Heart left ventricle (tissue), 16 donors: ENCODE measurements at places on chromosomes 1 and 21. TPM values are rescaled to one million over a fixed set of nuclear protein-coding genes. Genes with fewer than 3 reads are reported as not detected.

GRCh38 chr1:77511440-77511840 lies 171.0 kb downstream of the ZZZ3 start:
- H3K27me3 ChIP-seq, result no peaks in the 10 kb centered on the region
- H3K4me1 ChIP-seq, result no peaks in the 10 kb centered on the region
- H3K27ac ChIP-seq, result no peak overlapping the region
- H3K36me3 ChIP-seq, result no peaks in the 10 kb centered on the region

DNA sequence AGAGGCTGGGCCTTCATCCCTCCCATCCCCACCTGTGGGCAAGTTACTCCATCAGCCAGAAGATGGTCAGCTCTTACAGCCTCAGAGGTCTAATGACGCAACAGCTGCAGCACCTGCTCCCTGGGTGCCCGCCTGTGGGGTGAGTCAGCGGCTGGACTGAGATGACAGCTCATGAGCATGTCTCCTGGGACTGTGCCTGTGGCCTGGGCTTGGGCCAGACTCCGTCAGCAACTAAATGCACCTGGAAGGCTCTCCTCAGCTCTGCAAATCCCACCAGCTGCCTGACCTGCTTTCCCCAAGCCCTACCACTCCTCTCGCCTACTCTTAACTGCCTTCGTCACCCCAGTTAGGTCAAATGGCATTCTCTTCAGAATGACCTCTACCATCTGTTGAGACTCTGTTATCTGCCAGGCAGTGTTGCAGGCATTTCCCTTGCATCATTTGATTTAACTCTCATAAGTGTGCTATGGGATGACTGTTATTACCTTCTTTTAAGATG lies 47.7 kb downstream of the ETS2 start:
- H3K36me3 ChIP-seq, result no peaks in the 10 kb centered on the region
- H3K27ac ChIP-seq, result no peak overlapping the region
- H3K27me3 ChIP-seq, result no peaks in the 10 kb centered on the region
- no peak overlapping the region for H3K4me3 ChIP-seq
- no peak for DNase-seq
- peaks cover 4% of the 10 kb centered on the region for H3K4me1 ChIP-seq

- no peak overlapping the region for H3K27ac ChIP-seq
- no peak overlapping the region for H3K4me3 ChIP-seq
- H3K27me3 ChIP-seq, result peaks cover 4% of the 10 kb centered on the region
Measured at GRCh38 chr1:3457910-3458883, 3.7 kb downstream of the ARHGEF16 start.

DMBX1 gene
- not detected for total RNA-seq

TESK2 gene
- total RNA-seq, result 1.6 TPM

A3GALT2 gene
- not detected for total RNA-seq
